Effector memory CD4-positive, alpha-beta T cell (primary cell): ENCODE measurements at places on chromosomes 16 and 17.

GRCh38 chr16:30027588-30028437, 3.3 kb downstream of the TLCD3B start:
- no peak for DNase-seq

DNA sequence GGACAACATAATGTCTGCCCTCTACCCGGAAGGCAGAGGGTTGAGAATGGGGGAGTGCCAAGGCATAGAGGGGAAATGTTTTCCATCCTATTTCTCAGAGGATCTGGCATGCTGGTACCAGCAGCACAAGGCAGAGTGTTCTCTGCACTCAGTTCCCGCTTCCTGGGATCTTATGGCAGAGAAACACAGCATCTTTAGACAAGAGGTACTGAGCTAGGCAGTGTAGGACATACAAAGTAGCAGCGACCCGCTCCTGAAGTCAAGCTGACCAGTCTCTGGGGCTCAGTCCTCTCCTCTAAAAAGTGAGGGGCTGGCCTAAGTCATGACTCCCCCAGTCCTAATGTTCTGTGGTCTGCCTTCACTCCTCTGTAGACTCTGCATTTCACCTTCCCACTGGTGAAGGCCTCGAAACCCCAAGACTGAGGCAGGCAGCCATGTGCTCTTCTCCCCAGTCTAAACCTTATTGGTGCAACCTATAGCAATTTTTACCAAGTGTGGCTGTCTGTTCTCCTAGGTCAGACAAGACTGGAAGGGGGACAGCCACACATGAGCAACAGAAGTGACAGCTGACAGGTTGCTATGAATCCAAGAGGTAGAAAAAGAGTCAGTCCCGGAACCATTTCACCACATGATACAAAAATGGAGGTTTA, 11.3 kb upstream of the TSPOAP1 start:
- DNase-seq = no peak

GRCh38 chr17:9958586-9959281, 53.7 kb upstream of the RCVRN start:
- DNase-seq = no peak

- DNase-seq = no peak
Observed at GRCh38 chr16:69859105-69859989, 91.8 kb upstream of the CLEC18A start.

GRCh38 chr17:65061646-65062045, 5.1 kb upstream of the GNA13 start:
- DNase-seq = no peak

GRCh38 chr16:52035436-52035835, 511.5 kb downstream of the TOX3 start:
- no peak for DNase-seq

GRCh38 chr17:28228109-28228840, 90.7 kb upstream of the TMEM97 start:
- DNase-seq = no peak

- no peak for DNase-seq
Observed at GRCh38 chr16:53378138-53378537, 56.1 kb upstream of the RBL2 start.

DNA sequence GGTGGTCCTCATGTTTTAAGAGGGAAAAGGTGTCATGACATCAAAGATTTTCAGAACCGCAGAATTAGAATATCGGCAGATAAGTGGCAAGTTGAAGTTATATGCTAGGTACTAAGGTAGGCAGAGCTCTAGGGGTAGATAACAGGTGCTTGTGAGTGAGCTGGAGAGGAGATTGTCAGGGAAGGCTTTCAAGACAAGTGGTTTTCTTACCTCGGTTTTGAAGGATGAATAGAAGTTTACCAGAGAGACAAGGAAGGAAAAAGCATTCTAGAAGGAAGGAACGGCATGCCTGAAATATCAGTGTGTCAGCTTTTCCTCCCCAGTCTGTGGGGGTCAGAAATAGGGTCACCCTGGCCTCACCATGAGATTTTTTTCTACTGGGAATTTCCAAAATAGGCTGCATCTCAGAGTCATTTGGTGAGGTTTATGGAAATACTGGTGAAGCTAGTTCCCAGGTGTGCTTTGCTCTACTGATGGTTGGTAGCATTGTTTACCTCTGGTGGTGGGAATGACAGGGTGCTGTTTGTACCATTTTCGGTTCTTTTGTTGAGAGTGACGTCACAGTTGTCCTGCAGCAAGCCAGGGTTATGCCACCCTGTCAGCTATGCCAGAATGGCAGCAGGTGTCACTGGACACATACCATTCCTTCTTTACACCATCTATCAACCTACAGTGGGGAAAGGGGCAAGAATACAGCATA, 112.5 kb downstream of the MSI2 start:
- DNase-seq = no peak

DNA sequence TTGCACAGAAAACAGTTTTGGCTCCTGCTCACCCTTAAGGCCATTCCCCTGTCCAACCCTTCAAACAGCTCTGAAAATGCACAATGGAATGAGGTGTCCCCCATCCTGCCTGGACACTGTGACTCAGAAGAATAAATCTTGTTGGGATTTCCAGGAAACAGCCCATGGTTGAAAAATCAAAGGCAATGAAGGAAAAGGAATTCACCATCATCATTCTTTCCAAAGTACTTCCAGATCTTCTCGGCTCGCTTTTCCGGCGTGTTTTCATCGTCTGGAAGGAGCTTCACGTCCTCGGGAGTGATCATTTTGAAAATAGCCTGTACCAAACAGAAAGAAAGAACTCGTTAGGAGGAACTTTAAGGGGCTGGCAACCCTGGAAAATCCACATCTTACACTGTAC, 4.3 kb downstream of the RCVRN start:
- DNase-seq = no peak

- DNase-seq = no peak
Observed at GRCh38 chr17:9002606-9003354, 18.5 kb upstream of the NTN1 start.

GRCh38 chr16:65119901-65120401, 1.9 kb downstream of the CDH11 start:
- no peak for DNase-seq

DNA sequence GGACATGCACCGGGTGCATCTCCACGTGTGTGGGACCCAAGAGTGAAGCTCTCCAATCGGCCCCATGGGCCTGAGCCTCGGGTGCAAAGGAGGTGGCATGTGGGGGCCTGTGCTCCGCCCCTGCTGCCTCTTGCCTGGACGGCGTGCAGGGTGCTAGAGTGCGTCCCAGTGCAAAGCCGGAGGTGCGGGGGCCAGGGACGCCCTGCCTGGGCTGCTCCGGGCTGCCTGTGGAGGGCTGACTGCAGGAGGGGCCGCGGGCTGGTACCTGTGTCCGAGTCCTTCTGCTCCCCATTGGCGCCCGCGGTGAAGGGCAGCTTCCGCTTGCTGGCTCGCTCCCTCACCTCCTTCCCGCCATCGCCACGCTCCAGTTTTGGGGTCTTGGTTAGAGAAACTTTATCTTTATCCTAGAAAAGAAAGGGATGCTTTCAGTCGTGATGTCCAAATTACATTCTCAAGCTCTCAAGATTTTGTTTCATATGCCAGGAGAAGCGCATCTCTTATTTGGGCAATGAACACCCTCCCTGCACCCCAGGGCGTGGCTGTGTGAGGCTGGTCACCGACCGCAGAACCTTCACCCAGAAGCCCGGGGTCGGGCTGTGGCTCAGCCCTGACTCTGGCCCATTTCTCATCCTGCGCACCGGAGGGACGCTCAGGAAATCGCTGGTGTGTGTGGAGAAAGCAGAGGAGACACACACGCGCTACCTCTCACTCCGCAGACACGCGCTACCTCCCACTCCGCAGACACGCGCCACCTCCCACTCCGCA, 87.6 kb downstream of the ZNF778 start:
- DNase-seq = no peak

DNA sequence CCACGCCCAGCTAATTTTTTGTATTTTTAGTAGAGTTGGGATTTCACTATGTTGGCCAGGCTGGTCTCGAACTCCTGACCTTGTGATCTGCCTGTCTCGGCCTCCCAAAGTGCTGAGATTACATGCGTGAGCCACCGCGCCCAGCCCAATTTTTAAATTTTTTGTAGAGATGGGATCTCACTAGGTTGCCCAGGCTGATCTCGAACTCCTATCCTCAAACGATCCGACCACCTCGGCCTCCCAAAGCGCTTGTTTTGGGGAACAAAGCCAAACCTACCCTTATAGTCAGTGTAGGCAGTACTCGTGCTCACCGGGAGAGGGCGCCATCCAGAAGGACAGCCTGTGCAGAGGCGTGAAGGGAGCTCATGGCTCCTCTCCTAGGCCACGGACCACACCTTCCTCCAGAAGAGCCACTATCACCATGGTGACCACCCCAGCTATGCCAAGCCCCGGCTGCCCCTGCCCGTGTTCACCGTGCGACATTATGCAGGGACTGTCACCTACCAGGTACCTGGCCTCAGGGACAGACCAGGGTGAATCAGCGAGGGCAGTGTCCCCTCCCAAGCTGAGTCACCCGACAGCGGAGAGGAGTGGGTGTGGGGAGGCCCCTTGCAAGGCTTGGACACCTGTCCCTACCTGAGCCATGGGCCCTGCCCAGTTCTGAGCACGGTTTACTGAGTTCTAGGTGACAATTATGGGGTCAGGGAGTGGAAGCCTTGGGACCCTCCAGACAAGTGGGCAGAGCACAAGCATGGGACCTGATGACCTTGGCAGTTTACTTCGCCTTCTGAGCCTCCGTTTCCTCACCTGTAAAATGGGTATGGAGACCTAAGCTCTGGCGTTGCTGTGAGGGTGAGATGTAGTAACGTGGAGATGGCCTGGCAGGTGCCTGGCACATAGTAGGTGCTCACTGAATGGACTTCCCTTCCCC, 13.7 kb downstream of the MYO15B start:
- DNase-seq = peak; percentile 49

- no peak for DNase-seq
Observed at GRCh38 chr17:63960006-63960405, 12.7 kb downstream of the SCN4A start.

DNA sequence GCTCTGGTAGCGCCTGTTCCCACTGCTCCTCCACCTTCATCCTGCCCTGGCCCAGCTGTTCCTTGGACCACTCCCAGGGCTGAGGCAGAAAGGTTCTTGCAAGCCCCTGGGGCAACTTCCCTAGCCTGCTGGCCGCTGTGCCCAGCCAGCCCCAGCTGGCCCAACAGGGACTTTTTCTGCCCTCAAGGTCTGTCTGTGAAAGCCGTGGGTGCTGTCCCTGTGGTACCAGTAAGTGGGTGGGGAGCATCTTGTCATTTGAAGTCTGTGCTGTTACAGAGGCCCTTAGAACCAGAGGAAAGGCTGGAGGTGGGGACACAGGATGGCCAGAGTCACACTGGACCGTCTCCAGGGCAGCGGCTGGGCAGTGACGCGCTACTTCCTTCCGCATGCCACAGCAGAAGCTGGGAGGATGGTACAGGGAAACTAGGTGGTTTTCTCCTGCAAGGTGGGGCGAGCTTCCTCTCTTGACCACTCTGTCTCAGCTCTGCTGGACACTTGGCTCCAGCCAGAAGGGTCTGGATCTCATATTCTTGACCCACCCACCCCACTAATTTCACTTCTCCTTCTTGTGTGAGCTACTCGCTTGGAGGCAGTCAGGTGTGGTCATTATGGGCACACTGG, 87.8 kb downstream of the PLCG2 start:
- no peak for DNase-seq

- DNase-seq = no peak
Observed at GRCh38 chr17:20983359-20983637, 59.5 kb downstream of the USP22 start.

DNA sequence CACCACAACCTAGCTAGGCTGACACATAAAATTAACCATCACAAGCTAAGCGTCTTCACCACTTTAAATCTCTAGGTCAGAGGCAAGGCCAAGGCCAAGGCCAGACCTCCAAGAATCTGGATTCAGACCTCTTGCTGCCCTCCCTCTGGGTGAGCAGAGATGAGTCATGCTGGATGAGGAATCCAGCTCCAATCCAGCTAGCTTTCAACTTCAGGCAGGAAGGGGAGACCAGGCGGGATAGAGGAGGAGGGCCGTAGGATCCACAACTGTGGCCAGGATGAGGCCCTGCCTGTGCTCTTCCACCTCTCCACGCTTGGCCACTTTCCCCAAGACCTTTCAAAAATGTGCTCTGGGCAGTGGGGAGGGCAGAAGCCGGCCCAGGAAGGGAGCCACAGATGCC, 14.7 kb downstream of the LRRC75A start:
- no peak for DNase-seq

DNA sequence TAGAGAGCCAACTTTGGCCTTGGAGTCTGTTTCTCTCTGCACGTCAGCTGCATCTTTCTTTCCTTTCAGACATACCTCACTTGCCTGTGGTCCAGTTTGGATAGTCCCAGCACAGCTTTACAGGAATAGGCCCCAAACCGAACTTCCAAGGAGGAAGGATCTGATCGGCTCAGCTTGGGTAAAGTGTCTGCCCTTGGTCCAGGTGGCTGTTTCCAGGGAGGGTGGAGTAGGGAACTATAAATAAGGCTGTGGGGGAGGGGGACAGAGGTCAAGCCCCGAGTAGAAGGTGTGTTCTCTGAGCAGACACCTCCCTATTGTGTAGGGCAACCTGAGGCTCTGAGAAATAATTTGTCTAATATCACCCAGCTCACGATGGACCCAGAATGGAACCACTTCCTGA, 29.2 kb upstream of the NKD1 start:
- no peak for DNase-seq

- DNase-seq = no peak
Observed at GRCh38 chr17:75024686-75025397, 12.4 kb downstream of the MRPL58 start.

DNA sequence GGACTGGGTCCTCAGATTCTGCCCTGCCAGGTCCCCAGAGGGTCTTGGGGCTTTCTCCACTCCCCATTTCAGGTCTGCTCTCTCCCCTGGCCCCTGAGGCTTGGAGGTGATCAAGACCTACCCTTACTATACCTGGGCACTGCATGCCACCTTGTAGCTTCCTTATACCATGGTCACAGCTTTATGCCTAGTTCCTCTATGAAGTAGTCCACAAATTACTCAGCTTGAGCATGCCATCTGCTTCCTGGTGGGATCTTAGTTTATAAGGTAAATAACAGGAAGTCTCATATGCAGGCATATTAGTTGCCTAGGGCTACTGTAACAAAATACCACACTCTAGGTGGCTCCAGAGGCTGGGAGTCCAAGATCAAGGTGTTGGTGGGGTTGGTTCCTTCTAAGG, 11.0 kb upstream of the PMFBP1 start:
- no peak for DNase-seq

DNA sequence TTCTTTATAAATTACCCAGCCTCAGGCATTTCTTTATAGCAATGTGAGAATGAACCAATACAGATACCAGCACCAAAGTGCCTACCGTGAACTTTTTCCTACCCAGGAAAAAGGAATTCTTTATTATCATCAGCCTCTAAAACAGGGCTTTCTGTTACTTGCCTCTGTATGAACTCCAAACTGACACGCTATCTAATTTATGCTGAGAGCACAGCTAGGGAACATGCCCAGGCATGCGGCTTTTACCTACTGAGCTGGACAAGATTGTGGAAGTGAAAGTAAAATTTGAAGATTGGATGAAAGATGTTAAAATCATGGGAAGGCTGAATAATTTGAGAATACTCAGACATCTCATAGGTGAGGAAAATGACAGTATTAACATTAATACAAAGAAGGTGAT, 24.4 kb upstream of the ADCY9 start:
- no peak for DNase-seq

GRCh38 chr16:14490235-14490634, 139.8 kb downstream of the PARN start:
- no peak for DNase-seq
